ENCODE measurements at places on chromosomes 13 and 19.

- DNase-seq = no peak
These were observed 72.4 kb upstream of the ZDHHC20 start for GRCh38 chr13:21531455-21531854.

DNA sequence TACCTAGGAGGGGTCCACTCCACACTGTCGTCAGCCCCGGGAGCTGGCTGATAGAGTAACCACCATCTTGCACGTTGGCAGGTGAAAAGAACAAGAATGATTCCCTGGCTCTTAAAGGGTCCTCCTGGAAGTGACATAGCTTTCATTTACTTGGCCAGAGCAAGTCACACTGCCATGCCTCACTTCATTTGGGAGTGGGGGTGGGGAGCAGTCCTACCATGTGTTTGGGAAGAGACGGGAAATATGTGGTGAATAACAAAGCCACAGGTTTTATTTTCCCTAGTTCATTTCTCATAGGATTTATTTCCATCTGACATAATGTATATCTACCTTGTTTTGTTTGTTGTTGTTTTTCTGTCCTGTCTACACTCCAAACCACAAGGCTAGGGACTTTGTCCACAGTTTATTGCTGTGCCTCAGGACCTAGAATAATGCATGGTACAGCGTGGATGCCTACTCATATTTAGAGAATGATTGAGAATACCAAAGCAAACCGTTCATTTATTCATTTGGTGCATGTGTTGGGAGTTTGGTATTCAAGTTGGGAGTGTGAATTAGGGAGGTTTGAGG, 26.8 kb downstream of the UBAC2 start:
- DNase-seq = no peak

DNA sequence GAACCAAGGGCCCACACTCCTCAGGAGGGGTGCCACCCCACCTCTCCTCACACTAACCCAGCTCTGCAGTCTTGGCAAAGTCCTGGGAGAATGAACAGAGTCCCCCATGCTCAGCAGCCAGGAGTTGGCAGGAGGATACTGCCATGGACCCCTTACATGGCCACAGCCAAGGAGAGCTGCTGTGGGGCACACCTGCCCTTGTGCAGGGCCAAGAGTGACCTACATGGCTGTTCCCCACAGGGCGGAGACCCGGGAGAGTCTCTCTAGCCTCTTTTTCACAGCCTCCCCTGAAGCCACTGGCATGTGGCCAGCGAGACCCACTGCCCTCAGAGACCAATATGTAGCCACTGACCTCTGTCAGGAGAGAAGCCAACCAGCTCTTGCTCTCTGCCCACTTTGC, 45.9 kb upstream of the VSTM2B start:
- no peak for DNase-seq

DNA sequence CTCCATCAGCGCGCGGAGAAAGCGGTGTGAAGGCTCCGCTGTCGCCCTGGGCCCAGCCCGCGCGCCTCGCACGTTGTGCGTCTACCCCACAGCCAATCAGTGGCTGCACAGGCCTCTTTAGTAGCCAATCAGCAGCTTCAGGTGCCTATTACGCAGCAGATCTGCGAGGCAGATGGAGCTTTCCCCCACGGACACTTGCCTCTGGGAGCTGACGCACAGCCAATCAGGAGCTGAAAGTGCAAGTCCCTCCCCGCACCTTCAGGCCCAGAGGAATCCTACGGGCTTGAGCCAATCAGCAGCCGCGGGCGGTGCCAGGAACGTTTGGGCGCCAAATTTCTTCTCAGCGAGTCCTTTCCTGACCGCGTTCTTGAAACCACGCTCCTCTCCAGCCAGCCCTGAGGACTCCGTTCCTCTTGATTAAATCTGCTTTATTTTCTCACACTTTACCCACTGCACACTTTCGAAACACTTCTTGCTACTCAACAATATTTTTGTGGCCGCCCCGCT, 39.9 kb downstream of the SIGLEC7 start:
- DNase-seq = peak; percentile 17

- no peak for DNase-seq
These were observed 29.0 kb downstream of the ZNF20 start for GRCh38 chr19:12111176-12111575.

DNA sequence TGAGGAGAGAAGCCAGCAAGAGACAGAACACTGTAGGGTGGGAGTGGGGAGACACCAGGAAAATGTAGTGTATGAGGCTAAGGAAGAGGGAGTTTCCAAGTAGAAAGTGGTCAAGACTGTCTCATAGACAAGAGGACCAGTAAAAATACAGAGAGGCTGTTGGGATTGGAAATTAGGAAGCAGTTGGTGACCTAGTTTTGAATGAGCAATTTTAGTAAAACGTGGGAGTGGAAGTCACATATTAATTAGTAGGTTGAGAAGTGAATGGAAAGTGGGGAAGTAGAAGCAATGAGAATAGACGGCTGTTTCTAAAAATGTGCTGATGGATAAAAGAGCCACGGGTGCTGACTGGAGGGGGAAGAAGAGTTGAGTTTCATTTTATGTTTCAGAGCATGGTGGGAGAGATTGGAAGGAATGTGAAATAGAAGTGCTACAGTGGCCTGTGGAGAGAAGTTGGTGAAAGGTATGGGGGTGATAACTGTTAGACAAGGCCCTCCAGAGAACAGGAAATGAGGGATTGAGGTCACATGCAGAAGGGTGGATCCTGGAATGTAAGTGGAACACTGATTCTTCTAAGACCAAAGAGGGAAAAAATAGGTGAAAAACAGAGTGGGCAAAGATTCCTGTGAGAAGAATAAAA, 247.3 kb downstream of the MTUS2 start:
- no peak for DNase-seq

- no peak for DNase-seq
These were observed 7.3 kb upstream of the LMO7 start for GRCh38 chr13:75628801-75629200.

DNA sequence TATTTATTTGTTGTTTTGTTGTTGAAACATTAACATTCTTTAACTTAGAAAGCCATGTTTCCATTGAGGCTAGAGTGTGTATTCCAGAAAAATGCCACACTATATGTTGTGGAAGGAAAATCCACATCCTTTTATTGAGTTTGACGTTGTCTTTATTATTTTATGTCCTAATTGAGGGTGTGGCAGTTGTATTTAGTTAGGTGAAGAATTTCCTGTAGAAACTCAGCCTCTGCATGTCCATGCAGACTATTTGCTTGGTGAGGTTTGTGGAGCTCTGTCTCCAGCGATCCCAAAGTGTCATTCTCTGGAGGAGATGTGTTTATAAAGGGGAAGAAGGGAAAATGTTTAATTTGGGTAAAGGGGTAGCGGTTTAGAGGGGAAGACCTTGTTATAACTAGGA, 46.6 kb downstream of the AKAP11 start:
- no peak for DNase-seq

DNA sequence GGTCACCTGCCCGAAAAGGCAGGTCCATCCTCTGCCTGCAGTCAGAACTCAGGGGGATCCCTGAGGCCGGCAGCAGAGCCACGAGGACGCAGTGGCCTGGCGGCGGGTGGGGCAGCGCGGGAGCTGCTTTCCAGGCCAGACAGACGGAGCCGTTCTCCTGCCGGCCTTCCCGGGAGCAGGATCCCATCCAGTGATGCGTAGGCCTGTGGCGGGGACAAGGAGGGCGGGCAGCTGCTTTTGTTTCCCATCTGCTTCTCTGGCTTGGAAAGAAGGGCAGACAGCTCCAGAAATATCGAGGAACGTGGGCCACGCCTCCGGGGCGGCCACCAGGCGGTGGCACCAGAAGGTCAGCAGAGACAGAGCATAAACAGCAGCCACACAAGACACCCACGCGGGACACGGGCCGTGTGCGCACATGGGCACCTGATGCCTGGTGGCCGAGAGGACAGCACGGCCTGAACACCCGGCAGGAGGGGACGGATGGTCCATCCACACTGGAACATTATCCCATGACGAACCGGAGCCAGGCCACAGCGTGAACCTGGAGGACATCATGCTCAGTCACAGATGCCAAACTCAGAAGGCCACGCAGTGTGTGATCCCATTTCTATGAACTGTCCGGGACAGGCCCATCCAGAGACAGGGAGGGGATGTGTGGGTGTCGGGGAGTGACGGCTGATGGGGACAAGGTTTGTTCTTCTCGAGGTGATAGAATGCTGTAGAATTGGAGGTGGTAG, 13.9 kb upstream of the MKNK2 start:
- DNase-seq = no peak

DNA sequence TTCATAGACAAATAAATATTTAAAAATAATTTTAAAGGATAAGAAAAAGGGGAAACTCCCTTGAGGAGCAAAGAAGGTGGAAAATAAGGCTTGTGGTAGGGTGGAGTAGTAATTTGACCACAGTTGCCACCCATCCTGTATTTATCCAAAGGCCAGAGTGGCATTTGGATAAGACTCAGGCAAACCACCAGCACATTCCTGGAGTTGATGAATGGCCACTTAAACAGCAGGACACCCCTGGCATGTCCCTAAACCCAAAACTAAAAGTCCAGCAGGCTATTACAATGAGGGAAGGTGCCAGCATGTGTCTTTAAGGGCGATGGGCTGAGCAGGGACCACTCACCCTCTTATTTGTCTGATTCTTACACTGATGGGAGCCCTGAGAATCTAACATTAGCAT, 9.8 kb upstream of the FRY start:
- DNase-seq = no peak

DNA sequence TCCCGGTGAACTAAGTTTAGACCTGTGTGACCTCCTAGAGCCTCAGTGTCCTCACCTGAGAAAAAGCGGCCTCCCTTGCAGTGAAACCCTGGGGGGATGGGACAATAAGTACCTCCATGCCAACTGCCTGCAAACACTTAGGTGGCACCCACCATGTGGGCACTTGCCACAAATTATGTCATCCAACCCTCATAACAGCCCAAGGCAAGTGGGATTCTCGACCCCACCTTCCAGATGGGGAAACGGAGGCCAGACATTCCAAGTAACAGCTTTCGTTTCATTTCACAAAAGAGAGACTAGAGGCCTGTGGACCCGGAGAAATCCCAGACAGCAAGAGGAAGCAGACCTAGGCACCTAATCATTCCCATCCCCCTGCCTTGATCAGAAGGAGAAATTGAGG, 6.9 kb downstream of the REX1BD start:
- DNase-seq = no peak

DNA sequence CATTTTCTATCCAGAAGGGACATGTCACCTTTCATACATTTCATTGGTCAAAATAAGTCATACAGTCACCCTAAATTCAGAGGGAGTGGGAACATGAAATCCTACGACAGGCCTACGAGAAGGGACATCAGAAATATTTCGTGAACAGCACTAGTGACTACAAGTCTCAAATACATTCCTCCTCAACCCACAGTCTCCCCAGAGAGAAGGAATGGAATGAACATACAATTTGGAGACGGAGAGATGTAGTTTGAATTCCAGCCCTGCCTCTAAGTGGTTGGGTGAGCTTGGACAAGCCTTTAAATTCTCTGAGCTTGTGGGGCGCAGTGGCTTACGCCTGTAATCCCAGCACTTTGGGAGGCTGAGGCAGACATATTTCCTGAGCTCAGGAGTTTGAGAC, 9.9 kb downstream of the SERTM1 start:
- no peak for DNase-seq

- DNase-seq = no peak
These were observed 160.2 kb downstream of the SLC7A1 start for GRCh38 chr13:29435125-29435911.

- DNase-seq = no peak
These were observed 35.6 kb downstream of the NDFIP2 start for GRCh38 chr13:79516595-79516994.

- no peak for DNase-seq
These were observed 10.3 kb downstream of the MBD3L2B start for GRCh38 chr19:7010722-7011593.

DNA sequence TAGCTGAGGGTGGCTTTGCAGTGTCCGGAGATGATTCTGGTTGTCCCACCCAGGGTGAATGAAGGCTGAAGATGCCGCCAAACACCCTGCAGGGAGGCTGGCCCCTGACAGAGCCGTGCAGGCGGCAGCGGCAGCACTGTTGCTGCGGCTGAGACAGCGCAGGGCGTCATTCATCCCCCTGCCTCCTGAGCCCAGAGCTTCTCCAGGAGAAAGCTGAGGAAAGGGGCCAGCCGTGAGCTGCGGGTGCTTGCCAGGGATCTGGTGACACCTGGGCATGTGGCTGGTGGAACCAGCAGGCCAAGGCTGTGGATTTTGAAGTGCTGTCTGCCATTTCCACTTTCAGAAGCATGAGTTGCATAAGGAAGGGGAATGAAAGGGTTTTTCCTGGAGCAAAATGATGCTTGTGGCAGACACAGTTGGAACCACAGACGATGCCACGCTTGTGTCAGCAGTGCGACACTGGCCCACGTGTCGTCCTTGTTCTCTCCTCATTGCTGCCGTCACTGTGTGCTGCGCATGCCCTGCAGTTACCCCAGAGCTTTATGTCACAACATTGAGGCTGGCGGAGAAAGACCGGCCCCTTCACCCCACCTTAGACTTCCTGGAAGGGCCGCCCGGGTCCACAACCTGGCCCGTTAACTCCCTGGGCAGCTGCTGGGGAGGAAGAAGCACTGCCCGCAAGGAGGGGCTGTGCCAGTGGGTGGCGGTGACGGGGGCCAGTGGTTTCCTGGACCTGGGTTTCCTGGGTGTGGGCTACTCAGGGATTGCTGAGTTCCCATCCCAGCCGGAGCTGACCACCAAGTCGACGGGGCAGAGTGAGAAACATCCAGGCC, 22.7 kb downstream of the TFDP1 start:
- DNase-seq = no peak

DNA sequence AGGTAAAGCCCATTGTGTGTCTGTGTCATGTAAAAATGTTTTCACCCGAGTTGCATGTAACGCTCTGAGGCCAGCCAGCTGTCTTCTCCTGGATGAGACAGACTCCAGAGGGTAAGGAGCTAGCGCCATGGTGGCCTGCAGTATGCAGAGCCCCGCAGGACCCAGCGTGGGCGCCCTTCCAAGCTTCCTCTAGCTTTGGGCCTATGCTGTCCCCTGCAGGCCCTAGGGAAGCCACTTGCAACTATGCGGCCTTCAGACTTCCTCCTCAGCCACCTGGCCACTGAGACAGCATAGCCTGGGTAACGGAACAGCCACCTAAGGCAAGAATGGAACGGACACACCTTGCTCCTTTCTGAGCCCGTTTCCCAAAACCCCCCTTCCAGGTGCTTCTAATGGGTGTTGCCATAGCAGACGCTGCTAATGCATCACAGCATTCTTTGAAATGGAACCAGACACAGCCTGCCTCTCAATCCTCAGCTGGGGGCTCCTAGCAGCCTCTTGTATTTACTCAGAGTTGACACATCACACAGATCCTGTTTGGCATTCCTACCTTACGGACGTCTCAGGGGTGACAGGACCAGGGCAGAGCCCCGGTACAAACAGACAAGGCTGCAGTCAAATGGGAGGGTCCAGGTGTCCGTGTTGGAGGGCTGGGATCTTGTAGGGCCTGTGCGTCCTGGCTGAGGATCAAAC, 6.2 kb downstream of the FAM32A start:
- no peak for DNase-seq

DNA sequence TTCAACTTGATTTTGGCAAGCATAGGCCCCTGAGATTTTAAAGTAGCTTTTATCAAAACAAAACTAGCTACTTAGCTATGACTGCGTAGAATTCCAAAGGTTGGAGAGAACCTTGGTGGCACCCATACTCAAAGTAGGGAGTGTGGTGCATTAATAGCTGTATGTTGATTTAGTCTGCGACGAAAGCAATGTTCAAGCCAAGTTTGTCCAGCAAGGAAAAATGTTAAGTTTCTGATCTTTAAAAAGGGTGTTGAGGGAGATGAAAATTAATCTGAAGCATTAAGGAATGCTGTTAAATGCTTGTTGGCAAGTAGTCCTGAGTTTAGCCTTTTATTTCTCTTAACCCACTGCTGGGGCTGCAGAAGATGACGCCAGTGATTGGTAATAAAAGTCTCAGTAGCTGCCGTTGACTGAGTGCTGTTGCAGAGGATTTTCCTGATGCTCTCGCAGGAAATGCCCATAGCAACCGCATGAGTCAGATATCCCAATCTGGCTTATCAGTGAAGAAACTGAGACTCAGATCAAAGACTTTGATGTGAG, 75.9 kb upstream of the RNF113B start:
- no peak for DNase-seq
